ENCODE measurements at places on chromosomes 13 and 19. TPM values are rescaled to one million over a fixed set of nuclear protein-coding genes. Genes with fewer than 3 reads are reported as not detected.

- no peak overlapping the region for H3K4me3 ChIP-seq
- DNase-seq = no peak
- no peaks in the 10 kb centered on the region for H3K27me3 ChIP-seq
- no peak overlapping the region for H3K27ac ChIP-seq
Measured at GRCh38 chr19:49507803-49508494, 4.5 kb upstream of the FCGRT start.

DNA sequence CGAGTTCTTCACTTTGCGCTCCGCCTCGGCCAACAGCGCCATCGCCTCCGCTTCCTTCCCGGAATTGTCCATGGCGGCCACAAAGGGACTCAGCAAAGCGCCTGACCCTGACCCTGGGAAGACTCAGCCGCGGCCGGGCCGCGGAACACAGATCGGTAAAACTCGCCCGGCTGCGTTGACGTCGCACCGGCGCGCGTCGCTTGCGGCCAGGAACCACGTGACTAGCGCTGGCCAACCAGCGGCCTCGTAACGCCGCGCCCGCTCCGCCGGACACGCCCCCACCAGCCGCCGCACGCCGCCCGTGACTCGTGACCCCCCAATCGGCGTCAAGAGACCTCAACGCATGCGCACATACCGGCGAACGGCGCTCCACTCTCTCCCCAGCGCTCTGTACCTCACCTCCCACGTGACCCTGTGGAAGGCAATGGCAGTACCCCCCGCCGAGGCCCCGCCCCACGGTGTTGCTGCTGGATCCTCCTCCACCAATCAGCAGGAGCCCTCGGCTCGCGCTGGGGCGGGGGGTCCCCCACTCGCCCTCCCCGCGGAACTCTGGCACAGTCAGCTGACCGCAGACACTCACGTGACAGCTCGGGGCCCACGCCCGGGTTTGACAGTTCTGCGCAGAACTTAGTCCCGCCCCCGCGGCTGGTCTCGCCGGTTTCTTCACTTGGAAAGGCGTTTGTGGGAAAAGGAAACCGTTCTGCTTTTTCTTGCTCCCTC lies at the start of gene NAPA:
Gene NAPA (minus strand): TSS at position 195 of the 720 bp plus-strand sequence. CDS start 123 bp downstream, at position 72.
- DNase-seq = peak; percentile 100
- no peaks in the 10 kb centered on the region for H3K36me3 ChIP-seq
- H3K4me1 ChIP-seq = peaks cover 25% of the 10 kb centered on the region
- H3K4me3 ChIP-seq = peak within 1 kb of the TSS; percentile 83
- peak within 1 kb of the TSS; percentile 87 for H3K27ac ChIP-seq

- no peak overlapping the region for H3K27ac ChIP-seq
- no peak overlapping the region for H3K4me3 ChIP-seq
- DNase-seq = no peak
- H3K4me1 ChIP-seq = no peaks in the 10 kb centered on the region
- no peaks in the 10 kb centered on the region for H3K27me3 ChIP-seq
Measured at GRCh38 chr13:30753030-30753616, 17.8 kb downstream of the ALOX5AP start.

GRCh38 chr19:18309525-18310064 lies 13.3 kb downstream of the LSM4 start:
- no peak for DNase-seq
- H3K27ac ChIP-seq = no peak overlapping the region
- peaks cover 2% of the 10 kb centered on the region for H3K36me3 ChIP-seq
- no peak overlapping the region for H3K4me3 ChIP-seq
- H3K27me3 ChIP-seq = no peaks in the 10 kb centered on the region
- peaks cover 41% of the 10 kb centered on the region for H3K4me1 ChIP-seq

DNA sequence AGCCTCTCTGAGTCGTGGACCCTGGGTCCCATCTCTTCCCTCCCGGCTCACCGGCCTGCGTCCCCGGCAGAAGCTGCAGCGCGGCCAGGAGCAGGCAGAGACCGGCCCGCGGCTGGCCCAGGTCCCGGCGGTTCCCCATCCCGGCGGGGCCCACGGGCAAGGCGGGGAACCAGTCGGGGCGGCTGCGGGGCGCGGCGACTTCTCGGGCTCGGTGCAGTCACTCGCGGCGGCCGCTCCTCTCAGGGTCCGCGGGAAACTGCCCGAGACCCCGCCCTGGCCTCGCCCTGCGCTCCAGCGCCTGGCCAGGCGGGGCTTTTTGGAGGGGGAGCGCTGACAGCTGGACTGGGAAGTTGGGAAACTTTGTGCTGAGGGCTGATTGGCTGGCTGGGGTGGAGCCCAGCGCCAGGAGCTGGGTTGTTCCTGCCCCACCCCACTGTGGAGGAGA lies at the start of gene COL5A3:
Gene COL5A3 (minus strand): TSS at position 258 of the 445 bp plus-strand sequence. CDS start 119 bp downstream, at position 139.
- DNase-seq = no peak
- no peak within 1 kb of the TSS for H3K27ac ChIP-seq
- H3K36me3 ChIP-seq = no peaks in the 10 kb centered on the region
- 0 out of 2 replicates have a peak, but pooled peaks cover 4% of the 10 kb centered on the region for H3K4me1 ChIP-seq

GRCh38 chr13:78940455-78941130 lies 281.6 kb upstream of the OBI1 start:
- no peak overlapping the region for H3K4me3 ChIP-seq
- no peak for DNase-seq

DNA sequence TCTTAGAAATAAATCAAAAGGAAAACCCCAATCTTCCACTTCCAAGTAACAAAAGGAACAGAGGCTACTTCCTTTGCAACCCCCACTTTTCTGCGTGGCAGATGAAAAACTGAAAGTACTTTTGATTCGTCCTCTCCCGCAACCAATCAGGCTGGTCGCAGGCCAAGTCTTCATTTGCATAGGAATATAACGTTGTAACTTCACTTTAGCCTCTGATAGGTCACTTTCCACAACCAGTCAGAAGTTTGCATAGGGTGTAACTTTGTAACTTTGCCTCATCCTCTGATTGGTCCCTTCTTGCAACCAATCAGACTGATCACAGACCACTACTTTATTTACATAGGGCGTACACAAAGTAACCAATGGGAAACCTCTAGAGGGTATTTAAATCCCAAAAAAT lies 37.2 kb downstream of the TGDS start:
- H3K36me3 ChIP-seq = no peaks in the 10 kb centered on the region
- no peak overlapping the region for H3K27ac ChIP-seq
- DNase-seq = no peak
- no peak overlapping the region for H3K4me3 ChIP-seq
- H3K27me3 ChIP-seq = no peaks in the 10 kb centered on the region

GRCh38 chr13:46559272-46559805 lies 6.4 kb downstream of the LRCH1 start:
- H3K36me3 ChIP-seq = no peaks in the 10 kb centered on the region
- no peak overlapping the region for H3K27ac ChIP-seq
- H3K4me1 ChIP-seq = peaks cover 41% of the 10 kb centered on the region
- no peaks in the 10 kb centered on the region for H3K27me3 ChIP-seq

Gene GGACT
- total RNA-seq = 3.5 TPM

Gene SIGLEC5
- total RNA-seq = not detected

Gene ZNF582
- not detected for total RNA-seq

Gene TUBB4A
- total RNA-seq = 3.8 TPM

Gene SLC17A7
- 0.21 TPM for total RNA-seq
